Kasumi-1 (cell line): ENCODE measurements at places on chromosomes 7 and 10.

- no peak for DNase-seq
Measured at GRCh38 chr7:14236834-14237233, 247.4 kb upstream of the ETV1 start.

- DNase-seq = no peak
Measured at GRCh38 chr7:50537417-50537816, 27.8 kb downstream of the DDC start.

DNA sequence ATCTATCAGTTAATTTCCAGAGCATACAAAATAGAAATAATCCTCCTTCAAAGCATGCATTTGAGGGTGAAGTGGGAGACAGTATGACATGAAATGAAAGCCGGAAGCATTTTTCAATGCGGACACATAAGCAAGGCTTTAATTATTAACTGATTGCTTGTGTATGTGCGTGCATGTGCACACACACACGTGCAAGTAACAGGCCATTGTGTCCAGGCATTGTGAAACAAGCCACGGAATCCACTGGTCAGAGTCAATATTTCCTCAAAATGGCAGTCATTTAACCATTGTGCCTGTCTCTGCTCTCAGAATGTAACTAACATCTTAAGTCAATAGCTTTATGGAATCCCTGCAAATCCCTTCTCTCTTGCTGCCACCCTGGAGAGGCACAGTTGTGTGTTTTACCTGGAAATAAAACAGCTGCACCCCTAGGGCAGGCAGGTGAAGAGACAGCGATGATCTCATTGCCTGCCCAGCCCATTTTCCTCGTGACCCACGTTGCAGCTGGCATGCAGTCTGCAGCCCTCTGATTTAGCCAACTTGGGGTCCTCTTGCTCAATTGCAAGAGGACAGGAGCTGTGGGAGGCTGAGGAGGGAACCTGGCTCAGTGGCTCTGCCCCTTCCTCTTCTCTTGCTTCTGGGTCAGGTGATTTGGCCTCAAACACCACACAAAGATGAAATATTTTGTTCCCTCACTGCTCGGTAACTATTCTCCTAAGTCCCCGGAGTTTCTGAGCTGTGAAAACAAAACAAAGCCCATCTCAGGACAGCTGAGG, 500.9 kb upstream of the ZMIZ1 start:
- DNase-seq = peak; percentile 5

GRCh38 chr7:77866370-77866769, 67.8 kb downstream of the PHTF2 start:
- no peak for DNase-seq

- no peak for DNase-seq
Measured at GRCh38 chr10:773562-774161, 84.2 kb upstream of the DIP2C start.

DNA sequence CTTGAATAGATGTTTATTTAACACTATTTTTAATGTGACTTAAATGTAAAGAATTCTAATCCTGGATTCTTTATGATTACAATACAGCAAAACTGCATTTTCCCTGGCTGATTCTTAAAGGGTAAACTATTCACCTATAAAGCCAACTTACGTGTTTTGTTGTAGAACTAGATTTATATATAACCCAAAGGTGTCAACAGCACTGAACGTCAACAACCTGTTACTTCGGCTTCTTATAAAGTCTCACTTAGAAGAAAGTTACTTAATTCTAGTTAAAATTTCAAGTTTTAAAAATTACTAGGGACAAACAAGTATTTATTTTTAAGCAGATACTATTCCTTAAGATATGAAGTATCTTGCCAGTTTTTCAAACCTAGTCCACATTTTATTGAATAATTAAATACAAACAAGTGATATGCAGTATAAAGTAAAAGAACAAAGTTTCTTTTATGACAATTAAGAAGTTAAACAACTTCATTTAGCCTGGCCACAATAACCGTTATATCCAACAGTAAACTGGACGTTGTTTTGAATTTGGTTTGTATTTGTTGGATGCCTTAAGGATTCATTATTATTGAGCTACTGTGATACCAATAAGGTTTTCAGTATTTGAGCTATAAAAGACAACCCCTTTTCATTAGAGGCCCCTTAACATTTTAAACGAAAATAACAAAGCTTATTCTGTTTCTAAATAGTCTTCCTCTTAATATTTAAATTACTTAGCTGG, 83.1 kb downstream of the SNX10 start:
- no peak for DNase-seq

- DNase-seq = no peak
Measured at GRCh38 chr10:30386801-30387588, 37.9 kb upstream of the MTPAP start.

GRCh38 chr7:12127455-12127854, 83.6 kb upstream of the TMEM106B start:
- no peak for DNase-seq

- no peak for DNase-seq
Measured at GRCh38 chr7:63112764-63113712, 885.6 kb upstream of the ZNF722 start.

- no peak for DNase-seq
Measured at GRCh38 chr10:76523246-76523645, 1091.8 kb downstream of the LRMDA start.

DNA sequence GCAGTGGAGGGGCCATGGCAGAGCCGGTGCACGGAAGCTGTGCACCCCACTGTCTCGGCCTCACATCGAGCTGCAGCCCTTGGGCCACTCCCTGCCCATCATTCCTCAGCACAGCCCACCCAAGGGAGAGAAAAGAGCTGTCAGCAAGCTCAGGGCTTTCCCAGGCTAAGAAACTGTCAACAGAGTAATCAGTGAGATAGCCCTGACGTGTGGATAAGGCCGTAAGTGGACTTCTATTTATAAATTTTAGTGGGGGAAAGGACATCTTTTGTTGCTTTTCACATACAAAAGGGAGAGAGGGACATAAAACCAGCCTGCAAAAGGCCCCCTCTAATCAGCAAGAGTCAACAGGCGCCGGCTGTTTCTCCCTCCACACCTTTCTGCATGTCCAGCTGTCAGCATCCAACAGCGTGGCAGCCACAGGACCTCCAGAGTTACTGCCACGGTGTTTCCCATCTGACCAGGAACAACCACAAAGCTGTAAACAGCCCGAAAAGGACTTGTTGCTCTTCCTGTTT, 56.8 kb upstream of the DDC start:
- DNase-seq = no peak

GRCh38 chr10:110885932-110886674, 14.4 kb downstream of the PDCD4 start:
- no peak for DNase-seq

DNA sequence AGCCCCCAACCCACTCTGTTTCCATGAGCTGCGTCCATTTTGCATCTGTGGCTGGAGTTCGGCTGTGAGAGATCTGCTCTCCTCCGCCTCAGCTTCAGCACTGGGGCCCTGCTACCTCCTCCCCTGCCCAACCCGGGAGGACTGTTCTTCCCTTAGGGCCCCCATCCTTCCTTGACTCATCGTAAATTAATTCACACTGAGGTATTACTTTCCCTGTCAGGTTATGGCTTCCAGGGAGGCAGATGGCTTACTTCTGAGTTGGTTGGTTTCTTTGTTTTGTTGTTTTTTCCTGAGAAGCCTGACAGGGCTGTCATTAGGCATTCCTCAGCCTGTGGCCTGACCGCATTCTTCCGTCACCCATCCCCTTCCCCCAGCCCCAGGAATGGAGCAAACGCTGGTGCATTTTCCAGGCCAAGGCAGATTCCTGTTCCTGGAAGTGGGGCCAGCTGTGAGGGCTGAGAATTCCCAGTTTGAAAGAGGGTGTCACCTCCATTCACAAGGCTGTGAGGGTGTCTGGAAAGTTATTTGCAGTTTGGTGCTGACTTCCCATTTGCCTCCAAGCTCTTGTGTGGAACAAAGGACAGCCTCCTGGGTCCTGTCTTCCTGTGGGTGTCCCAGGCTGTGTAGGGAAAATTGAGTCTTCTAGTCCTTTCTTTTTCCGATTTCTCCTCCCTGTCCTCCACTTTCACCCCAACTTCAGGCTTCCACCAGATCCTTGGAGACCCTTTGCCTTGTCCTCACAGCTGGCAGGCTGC, 11.7 kb downstream of the CPA5 start:
- DNase-seq = no peak

- no peak for DNase-seq
Measured at GRCh38 chr10:122307669-122308416, 36.7 kb downstream of the BTBD16 start.

DNA sequence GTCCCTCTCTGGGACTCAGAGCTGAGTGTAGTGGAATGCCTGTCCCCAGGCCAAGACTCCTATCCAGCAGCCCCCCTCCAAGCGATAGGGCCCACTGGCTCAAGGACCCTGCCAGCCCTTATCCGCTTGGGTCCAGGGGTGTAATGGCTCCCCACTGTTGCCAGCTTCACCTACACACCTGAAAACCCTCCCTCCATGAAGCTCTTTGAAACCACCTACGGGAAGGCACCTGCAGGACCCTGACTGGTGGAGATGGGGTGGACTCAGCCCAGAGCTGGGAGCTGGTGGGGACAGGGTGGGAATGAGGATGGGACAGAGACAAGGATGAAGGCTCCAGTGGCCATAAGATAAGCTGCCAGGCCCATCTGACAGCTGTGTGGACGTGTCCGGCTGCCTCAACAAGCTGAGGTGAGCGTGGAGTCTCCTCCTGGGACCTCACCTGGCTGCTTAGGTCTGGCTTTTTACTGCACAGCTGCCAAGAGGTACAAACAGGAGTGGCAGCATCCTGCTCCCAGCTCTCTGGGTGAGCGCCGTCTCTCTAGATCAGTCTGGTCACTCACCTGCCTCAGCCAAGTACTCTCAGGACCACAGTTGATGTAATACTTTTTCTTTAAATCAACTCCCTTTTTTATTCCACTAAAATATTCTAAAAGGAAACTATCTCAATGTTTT, 41.9 kb downstream of the DRGX start:
- DNase-seq = no peak

GRCh38 chr7:86643561-86644281, at the start of gene GRM3:
Gene GRM3, plus strand, starts transcription at chr7:86643909. Its CDS starts 121,237 bp downstream, at chr7:86765146.
- no peak for DNase-seq

DNA sequence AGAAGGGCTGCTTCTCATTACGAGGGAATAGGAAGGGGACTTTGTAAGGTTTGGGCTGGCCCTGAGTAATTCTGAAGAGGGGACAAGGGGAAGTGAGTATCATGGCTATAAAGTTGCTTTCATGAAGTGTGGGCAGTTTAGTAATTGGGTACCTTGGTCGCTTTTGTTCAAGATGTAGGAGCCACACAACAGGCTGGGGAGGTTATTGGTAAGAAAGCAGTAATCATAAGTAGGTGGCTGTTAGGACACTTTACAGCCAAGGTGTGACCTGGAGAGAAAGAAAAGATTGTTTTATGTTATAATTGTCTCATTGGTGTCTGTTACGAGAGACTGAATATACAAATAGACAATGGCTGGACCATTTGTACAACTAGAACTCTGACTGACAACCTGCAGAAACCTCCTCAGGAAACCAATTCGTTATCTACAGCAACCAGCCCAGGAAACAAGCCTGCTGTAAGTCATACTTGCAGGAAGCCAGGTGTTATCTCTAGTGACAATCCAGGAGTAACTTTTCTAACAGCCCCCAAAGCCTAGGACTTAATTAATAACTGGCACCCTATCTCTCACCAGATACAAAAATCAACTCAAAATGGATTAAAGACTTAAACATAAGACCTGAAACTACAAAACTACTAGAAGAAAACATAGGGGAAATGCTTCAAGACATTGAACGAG, 5.0 kb upstream of the CCM2 start:
- DNase-seq = peak; percentile 83

DNA sequence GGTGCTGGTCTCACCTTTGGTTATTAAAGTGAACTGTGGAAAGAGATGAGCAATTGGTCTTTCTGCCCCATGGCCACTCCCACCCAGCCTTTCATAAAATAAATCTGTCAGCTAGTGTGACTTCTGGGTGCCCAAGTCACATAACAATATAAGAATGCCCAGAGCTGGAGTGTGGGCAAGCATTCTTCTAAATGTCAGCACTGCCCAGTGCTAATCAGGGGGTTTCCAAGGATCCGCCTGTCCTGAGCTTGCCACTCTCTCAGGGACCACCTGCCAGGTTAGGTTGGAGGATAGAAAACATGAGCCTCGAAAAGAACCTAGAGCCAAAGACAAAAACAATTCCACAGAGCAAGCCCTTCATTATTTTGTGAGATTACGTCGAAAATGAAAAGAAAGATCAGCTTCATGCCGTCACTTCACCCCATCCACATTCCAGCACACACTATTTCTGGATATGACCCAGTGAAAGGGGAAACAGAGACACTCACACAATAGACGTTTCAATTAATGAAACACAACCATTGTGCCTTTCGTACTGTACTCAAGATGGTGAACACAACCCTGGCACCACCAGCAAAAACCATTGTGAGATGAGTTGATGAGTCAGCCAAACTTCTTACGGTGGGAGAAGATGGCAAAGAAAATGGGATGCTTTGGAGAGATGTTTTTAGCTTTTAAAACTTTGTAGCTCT, 30.8 kb downstream of the SCRN1 start:
- no peak for DNase-seq
